GOT3 (cell line): ENCODE measurements at places on chromosomes 12 and 14.

DNA sequence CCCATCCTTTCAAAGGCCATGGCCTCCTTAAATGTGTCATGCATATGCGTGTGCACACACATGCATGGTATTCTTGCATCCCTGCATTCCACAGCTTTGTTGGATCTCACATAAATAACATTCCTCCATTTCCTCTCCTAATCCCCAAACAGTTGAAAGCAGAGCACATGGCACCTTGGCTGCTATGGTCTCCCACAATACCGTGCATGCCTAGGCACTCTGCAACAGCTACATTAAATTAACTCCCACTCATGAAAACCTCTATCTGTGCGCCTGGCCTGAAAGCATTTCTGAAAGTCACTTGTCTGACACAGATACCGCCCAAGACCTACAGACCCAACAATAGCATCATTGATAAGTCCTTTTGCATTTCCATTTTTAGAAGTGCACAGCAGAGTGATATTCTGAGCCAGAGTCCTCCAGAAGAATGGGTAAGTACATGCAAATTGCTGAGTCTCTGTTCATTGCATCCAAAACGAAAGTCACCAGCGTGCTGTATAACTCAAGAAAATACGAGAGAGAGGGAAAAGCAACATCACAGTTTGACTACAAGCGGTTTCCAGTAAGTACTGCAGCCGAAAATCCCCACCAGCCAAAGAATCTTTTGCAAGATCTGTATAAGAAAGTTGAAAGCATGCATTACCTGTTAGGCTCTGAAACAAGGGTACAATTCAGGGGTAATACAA, 436 bp downstream of the ASB2 start:
- DNase-seq: no peak

GRCh38 chr12:11777451-11777850, 128.0 kb downstream of the ETV6 start:
- DNase-seq: no peak

- no peak for DNase-seq
Measured at GRCh38 chr12:34350092-34351041, 328.1 kb downstream of the ALG10 start.

- DNase-seq: no peak
Measured at GRCh38 chr14:33812181-33812580, 138.7 kb downstream of the EGLN3 start.

- DNase-seq: no peak
Measured at GRCh38 chr14:56133547-56133946, 15.3 kb downstream of the PELI2 start.

DNA sequence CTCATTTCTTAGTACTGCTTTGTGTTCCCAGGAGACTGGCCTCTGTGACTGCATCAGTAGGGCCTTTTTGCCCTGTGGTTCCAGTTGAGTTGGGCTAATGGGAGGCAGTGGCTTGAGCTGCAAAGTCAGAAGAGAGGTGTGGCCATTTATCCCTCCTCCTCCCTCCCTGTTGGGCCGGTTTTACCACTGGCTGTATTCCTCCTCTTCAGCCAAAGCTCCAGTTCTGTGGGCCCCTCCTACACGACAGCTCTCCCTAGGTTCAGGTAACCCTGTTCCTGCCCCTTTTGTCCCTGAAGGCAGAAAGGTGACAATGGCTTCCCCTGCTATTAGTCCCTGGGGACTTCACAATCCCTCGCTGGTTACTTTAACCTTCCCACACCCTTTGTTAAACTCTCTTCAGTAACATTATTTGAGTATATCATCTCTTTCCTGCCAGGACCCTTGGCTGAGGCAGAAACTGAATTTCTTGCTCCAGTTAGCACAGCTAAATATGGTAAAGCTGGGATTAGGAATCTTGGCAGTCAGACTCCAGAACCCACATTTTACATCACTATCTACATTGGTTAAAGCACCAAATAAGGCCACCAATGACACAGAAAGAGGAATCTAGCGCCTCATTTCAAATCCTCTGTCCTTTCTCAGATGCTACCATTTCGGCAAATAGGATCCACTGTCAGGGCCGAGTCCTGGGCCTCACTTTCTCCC, 121.9 kb upstream of the SLC35F4 start:
- no peak for DNase-seq

DNA sequence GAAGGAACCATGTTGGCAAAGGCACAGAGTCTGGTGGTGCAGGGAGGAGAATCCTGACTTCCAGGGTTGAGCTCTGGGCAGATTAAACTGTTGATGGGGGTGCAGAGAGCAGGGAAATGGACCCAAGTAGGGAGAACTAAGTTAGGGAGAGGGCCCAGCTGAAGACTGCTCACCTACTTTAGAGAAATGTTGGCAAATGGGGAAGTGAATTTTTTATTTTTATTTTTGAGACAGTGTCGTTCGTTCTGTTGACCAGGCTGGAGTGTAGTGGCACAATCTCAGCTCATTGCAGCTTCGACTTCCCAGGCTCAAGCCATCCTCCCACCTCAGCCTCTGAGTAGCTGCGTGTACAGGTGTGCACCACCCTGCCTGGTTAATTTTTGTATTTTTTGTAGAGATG, 32.1 kb upstream of the TUBA1A start:
- DNase-seq: no peak

- no peak for DNase-seq
Measured at GRCh38 chr14:42110167-42110566, 503.5 kb downstream of the LRFN5 start.

DNA sequence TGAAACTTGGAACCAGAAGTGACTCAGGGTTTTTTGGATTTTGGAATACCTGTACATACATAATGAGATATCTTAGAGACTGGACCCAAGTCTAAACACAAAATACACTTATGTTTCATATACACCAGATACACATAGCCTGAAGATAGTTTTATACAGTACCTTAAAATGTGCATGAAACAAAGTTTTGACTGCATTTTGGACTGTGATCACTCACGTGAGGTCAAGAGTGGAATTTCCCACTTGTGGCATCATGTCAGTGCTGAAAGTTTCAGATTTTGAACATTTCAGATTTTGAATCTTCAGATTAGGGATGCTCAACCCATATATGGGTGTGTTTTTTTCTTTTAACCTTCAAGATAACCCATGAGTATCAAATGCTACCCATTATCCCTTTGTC, 6.6 kb downstream of the SBNO1 start:
- no peak for DNase-seq

GRCh38 chr12:30988086-30988485, 61.5 kb downstream of the TSPAN11 start:
- no peak for DNase-seq

DNA sequence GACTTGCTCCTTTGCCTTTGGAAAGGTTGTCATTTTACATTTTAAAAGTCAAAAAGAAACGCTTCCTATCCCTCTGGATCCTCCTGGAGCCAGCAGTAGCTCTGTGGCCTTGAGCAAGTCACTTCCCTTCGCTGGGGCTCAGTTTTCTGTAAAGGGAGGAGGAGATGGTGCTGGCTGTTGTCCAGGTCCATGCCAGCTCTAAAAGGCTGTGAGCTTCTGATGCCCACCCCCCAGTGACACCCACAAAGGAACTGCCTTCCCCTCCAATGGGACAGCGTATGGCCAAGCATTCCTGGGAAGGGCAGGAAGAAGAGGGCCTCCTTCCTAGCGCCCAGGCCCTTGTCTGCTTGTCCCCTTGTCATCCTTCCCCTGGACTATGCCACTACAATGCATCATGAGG, 81.5 kb downstream of the NTF3 start:
- DNase-seq: no peak

GRCh38 chr12:109475993-109476806, 900 bp downstream of the KCTD10 start:
- DNase-seq: no peak

GRCh38 chr14:81831128-81831820, 297.6 kb upstream of the SEL1L start:
- DNase-seq: no peak

DNA sequence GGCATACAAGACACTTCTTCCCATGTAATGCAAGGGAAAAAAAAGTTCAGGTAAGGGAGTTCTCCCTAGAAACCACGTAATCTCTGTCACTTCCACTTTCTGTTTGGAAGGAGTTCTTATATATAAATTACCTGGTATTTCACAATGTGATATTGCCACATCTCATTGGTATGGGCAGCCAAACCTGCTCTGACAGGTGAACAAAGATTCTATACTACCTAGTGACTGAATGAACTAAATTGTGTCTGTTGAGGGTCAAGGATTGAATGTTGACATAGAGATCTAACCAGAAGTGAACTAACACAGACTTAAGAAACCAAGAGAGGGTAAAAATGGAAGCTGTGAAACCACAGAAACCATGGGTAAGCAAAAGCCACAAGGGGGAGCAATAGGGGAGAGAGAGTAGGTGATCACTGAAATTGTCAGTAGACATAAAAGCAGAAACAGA, 161.3 kb downstream of the RPL10L start:
- DNase-seq: no peak

DNA sequence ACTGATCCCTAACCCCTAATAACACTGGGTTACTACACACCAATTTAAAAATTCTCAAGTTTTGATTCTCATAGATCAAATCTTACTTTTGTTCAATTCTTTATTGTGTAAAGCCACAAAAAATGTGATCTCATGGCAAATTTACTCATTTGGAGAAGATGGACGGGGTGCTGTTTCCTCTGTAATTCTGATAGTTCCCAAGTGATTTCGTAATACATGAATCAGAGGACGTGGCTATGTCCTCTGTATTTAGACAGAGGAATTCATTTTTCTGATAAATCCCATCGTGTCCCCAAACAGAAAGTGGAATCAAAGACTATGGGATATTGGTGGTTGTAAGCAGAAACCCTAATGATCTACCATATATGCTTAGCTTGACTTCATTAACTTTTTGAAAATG, 76.6 kb upstream of the GNG2 start:
- DNase-seq: no peak

GRCh38 chr14:102079700-102079979, 7.2 kb downstream of the HSP90AA1 start:
- DNase-seq: no peak

DNA sequence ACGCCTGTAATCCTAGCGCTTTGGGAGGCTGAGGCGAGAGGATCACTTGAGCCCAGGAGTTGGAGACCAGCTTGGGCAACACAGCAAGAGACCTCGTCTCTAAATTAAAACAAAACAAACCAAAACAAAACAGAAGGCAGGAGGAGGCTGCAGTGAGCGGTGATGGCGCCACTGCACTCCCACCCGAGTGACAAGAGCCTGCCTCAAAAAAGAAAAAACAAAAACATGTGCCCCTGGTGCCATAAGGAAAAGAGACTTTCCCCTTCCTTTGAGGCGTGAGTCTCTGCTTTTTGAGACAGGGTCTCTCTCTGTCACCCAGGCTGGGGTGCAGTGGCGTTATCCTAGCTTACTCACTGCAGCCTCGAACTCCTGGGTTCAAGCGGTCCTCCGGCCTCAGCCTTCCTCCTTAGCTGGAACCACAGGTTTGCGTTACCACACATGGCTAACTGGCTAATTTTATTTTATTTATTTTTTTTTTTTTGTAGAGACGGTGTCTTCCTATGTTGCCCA, 9.0 kb upstream of the EAPP start:
- DNase-seq: no peak

DNA sequence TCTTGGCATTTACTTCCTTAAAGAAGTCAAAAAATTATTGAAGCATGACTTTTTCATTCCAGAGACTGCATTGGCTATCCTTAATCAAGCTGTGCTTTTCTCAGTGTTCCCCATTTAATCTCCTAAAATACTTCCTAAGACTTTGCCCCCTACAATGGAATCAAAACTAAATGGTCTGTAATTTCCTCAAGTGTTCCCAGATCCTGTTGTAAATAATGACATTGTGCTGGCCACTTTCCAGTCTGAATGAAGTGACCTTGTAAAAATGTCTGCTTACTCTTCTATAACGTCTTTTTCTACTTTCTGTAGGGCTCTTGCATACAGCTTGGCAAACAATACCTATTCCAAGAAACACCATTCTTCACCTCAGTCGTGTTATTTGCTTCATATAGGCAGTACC, 45.3 kb upstream of the MBIP start:
- no peak for DNase-seq

DNA sequence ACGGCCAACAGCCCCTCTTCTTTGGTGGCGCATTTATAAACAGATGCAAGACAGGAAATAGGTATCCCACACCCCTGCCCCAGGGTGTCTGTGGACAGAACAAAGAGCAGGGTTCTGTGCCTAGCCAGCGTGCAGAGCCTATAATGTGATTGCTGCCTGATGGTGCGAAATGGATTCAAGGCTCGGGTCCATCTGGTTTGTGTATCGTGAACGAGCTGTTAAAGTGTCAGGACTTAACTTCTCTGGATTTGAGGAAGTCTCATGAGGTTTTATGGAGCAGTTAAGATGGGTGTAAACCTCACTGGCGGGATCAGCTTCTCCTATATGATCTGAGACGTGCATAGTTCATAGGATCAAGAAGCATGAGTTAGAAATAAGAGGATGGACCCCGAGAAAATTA, 388.7 kb upstream of the TBX3 start:
- no peak for DNase-seq

GRCh38 chr14:24725311-24725710, 91.3 kb upstream of the GZMB start:
- DNase-seq: no peak

GRCh38 chr12:42892702-42893551, 303.4 kb upstream of the PRICKLE1 start:
- no peak for DNase-seq

DNA sequence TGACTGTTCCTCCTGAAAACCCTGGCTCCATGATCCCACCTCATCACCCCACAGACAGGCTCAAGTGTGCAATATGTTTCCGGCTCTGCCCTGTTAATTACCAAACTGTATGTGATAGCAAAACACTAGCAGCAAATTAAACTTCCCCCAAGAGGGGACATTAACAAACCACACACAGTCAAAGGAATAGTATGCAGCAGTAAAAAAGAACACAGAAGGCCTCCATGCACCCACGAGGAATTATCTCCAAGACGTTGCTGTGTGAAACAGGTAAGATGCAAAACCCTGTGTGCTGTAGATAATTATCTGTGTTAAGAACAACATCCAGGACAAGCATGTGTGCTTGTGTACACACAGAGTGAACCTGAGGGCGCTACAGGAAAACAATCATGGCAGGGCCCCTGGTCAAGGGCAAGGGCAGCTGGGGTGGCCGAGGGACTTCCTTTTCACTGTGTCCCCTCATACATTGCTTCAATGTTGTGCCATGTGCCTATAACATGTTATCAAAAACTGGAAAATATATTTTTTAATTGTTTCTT, 35.8 kb downstream of the ITPK1 start:
- DNase-seq: no peak

- DNase-seq: no peak
Measured at GRCh38 chr14:67962215-67962644, 142.7 kb downstream of the RAD51B start.

- DNase-seq: no peak
Measured at GRCh38 chr14:21069388-21070082, 569 bp upstream of the ARHGEF40 start.

DNA sequence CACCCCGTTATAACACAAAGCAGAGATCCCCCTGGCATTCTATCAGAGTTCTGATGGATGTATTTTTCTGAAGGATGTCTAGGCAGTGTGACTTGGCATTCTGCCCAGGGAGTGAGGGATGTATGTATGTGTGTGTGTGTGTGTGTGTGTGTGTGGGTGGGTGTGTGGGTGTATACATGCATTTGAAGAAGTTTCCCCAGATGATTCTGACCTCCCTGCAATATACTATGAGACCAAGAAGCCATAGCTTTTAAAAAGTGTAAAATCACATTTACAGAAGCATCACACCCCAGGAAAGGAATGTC, 59.7 kb upstream of the NAP1L1 start:
- DNase-seq: no peak

GRCh38 chr12:121786440-121786825, 7.1 kb downstream of the RHOF start:
- DNase-seq: peak; percentile 52

GRCh38 chr14:100677554-100678468, 48.9 kb upstream of the DLK1 start:
- no peak for DNase-seq
